ENCODE measurements at places on chromosomes 2 and 18.

- no peak for DNase-seq
These were observed 308.8 kb downstream of the RPIA start for GRCh38 chr2:89000235-89000634.

DNA sequence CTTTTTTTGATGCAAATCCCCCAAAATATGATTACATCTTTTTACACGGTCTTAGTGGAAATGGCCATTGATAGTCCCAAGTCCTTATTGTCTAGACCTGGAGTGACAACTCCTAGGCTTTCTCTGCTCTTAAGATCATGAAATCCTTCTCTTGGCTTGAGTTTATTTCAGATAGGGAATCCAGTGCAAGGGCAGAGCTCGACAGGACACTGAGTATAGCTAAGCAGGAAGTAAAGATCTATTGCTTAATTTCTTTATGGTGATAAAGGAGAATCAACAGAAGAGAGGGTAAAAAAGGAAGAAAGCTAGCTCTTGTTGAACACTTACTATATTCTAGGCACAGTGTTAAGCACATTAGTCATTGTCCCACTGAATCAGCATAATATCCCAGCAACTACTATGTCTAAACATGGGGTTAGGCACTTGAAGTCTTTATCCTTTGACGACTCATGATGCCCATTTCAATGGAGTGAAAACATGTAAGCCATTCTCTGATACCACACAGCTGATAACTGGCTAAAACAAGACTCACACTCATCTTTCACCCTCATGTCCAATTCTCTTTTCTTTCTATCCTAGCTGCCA lies 74.1 kb upstream of the LRATD1 start:
- no peak for DNase-seq

- DNase-seq: no peak
These were observed 73.6 kb downstream of the SPHKAP start for GRCh38 chr2:228107846-228108245.

- DNase-seq: no peak
These were observed 260.9 kb upstream of the CWC22 start for GRCh38 chr2:180268006-180268405.

DNA sequence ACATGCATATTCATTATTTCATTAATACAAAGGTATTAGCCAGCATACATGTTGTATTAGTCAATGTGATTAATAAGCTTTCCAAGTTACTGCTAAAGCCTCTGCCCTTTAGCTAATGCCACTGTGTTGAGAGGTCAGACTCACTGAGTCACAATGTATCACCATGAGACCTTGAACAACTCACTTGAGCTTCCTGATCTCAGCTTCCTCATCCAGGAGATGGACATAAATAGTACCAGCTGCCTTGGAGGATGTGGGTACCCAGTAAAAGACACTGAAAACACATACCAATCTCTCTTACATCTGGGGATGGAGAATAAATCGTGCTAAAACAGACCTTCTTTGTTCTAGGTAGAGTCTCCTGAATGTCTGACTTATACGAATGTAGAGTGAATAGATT lies 224.6 kb downstream of the EPHA4 start:
- no peak for DNase-seq

DNA sequence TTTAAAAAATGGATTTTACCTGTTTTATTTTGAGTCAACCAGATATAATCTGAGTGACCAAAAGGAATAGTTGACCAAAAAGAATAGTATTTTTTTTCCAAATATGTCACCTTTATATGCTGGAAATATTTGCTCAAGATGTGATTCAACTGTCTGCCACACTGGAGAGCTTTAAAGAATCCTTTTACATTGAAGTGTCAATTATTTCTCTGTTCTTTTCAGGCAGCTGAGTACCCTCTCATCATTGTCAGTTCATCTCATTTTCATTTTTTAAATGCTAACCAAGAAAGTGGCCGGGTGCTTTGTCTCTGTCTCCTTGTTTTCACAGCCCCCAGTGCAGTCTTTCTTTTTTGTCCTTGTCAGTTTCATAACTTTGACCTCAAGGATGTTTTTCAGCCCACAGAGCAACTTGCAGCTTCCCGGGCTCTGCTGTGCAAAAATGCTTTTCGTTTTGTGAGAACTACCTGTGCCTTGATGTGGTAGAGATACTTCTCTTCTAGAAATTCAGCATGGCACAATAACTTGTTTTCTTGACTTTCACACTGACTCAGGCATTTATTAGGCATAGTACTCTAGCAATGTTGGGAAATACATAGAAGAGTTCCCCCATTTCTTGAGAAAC lies 23.4 kb upstream of the CERS6 start:
- DNase-seq: no peak

GRCh38 chr18:72704202-72704601 lies 160.1 kb upstream of the CBLN2 start:
- DNase-seq: no peak

GRCh38 chr2:75564713-75565359 lies 4.1 kb upstream of the EVA1A start:
- DNase-seq: no peak

- DNase-seq: no peak
These were observed 52.5 kb downstream of the TMEM18 start for GRCh38 chr2:624551-625347.

DNA sequence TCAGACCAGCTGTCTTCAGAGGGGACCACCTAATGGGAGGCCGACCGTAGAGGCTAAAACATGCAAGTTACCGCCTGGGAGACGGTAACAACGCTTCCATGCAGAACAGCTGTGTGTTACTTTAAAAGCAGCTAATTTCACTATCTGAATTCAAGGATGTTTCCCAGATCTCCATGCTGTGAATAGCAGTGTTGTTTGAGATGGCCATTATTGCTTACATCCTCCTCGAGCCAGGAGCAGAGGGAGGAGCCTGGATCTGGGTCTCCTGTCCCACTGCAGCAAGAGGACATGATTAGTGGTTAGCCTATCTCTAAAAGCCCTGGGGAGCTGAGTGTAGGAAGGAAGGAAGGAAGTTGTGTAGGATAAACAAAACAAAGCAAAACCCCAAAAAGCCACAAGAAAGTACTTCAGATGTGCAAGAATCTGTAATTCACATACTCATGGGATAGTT lies 50.9 kb downstream of the ACTR2 start:
- DNase-seq: no peak

GRCh38 chr2:233082931-233083755 lies 23.0 kb downstream of the INPP5D start:
- no peak for DNase-seq

DNA sequence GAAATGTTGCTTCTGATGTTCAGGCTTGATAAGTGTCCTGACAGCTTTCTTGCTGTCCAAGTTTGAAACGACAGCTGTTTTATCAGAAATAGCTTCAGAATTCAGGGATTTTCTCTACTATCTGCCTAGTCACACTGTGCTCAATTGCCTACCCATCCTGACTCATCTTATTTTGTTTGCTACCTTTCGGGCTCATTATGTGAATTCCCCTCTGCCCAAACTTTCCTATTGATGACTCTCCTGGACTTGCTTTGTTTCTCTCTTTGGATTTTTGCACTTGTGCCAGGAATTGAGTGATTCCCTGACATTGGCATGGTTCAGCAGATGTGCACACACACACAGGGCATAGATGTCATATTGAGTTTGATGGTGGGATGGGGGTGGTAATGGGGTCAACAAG lies 1052.6 kb upstream of the PIK3C3 start:
- DNase-seq: no peak

- peak; percentile 39 for DNase-seq
These were observed 176.4 kb downstream of the AGAP1 start for GRCh38 chr2:235669983-235670962.

- no peak for DNase-seq
These were observed 56.1 kb upstream of the KIDINS220 start for GRCh38 chr2:8893474-8893873.

DNA sequence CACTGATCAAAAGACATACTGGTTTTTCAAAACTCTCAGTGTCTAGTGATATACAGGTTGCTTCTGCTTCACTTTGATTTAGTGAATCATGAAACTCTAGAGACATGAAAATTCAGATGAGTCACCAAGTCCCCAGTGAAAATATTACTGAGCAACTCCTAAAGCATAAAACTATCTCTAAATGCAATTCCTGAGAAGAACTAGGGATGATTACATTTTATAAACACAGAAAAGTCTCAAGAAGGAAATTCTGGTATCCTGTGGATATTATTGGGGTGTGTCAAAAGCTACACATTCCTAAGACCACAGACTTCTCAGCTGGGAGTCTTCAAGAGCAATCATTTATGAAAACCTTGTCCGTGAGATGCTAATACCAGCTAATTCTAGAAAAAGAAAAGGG lies 9.7 kb downstream of the LRRTM4 start:
- no peak for DNase-seq

DNA sequence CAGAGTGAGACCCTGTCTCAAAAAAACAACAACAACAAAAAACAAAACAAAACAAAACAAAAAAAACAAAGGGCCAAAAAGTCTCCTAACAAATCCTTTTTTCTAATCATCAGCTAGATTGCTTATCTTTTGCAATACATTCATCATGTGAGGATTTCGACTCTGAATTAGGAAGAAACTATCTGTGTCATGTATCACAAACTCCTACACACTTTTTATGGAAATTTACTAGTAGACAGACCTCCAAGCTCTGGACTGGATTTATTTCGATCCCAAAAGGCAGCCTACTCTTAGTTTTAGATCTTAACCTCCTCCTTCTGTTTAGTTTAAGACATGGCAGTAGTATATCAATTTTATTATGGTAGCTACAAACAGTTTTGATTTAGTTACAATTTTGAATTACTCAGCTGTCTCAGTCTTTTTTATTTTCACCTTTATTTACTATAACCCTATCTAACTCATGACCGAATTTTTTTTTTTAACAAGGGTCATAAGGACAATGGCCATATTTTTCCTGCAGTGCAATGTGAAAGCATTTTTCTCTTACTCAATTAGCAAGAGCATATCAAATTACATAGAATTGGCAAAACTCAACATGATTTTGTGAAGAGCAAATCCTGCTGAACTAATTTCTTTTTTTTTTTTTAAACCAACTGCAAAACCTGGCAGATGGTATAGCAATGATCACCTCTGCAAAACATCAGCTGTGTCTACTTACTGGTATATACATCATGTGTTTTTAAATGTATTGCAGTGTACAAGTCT lies 10.7 kb upstream of the CCDC88A start:
- DNase-seq: no peak

GRCh38 chr2:140023291-140023690 lies 1243.1 kb upstream of the NXPH2 start:
- DNase-seq: no peak

DNA sequence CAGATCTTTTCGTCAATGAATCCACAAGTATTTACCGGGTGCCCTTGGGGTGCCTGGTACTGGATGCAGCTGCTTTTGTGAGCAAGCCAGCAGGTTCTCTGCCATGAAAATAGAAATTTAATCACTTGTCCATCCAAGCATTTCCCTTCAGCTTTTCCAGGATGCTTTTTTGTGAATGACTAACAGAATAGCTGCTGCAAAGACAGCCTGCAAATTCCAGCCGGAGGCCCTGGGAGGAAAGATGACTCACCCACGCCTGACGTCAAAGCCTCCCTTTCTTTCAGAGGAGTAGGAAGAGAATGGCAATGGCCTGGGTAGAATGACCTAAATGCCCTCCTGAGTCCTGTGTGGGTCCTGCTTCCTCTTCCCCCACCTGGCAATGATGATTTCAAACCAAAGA lies 111.9 kb downstream of the AP1S3 start:
- DNase-seq: peak; percentile 76

- no peak for DNase-seq
These were observed 66.6 kb downstream of the CTIF start for GRCh38 chr18:48605408-48605845.

GRCh38 chr2:66573821-66574233 lies 138.9 kb downstream of the MEIS1 start:
- no peak for DNase-seq

- DNase-seq: no peak
These were observed 51.5 kb downstream of the VIL1 start for GRCh38 chr2:218470448-218470847.

DNA sequence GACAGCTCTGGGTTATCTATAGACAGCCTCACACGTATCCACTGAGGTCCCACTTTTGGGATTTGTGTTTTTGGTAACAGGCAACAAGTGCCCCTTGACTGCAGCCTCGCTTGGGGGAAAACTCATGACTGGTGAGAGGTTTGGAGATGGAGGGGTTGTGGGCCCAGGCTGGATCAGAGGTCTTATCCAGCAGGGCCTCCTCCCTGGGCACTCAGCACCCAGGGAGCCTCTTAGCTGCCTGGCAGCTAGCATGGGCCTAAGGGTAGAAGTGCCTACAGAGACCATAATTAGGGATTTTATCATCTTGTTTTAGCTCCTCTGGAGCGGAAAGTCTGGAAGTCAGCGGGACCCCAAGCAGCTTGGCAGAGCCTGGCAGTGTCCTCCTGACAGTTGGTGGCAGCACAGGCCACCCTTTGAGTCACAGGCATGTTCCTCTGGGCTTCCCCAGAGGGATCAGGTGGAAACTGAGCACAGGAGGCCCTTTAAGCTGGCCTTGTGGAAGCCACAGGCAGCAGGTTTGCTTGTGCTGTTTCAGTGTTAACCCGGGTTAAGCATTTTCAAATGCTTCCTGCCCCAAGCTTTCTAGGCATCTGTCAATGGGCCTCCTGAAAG lies 143.1 kb downstream of the KCTD1 start:
- DNase-seq: peak; percentile 22

DNA sequence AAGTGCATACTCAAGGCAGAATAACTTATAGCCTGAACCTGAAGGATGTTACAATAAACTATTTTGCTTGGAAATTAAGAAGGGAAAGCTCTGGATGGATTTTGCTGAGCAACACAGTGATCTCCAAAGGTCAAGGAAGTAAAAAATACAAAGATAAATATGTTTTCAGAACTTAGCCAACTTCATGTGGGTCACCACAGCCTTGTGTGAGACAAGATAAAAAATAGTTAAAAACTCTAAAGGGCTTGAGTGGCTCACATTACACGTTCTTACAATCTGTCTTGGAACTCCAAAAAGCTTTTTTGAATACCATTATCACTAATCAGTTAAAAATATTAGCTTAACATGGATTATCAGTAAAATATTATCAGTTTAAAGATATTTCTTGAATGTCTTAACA lies 28.9 kb upstream of the MTX2 start:
- DNase-seq: no peak

DNA sequence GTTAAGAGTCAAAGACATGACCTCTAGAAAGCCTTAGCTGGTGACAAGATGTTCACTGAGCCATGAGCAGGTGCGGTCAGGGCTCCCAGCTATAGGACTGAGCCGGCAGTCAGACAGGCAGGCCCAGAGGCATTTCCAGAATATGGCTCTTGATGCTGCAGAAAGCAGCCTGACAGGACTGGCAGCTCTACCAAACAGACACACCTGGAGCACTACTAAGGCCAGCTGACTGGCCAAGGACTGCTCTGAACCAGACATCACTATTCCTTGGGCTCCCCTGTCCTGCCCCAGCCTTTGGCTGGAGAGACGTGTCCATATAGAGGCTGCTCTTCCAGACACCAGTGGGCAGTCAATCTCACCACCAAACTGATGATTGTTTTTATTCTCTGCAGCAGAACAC lies 98.8 kb downstream of the RIF1 start:
- DNase-seq: no peak

Data from AG09319 (cell line).